Brain microvascular endothelial cell (primary cell): ENCODE measurements at places on chromosomes 12 and 14.

DNA sequence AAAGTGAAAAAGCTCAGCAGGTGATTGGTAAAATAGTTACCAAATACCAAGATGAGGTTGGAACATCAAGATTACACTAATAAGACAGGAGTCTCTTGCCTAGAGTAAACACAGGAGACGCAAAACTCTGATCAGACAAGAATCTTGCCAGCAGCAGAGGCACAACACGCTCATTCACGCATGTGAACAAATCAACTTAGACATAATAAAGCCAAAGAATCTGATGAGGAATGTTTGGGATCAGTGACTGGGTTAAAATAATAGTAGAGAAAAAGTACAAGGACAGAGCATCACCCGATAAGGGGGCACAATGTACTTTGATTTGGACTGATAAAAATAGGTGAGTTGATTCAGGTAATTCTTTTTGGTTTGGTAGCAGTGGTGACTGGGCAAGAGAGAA, 159.5 kb upstream of the GRIP1 start:
- DNase-seq: no peak

GRCh38 chr14:100573002-100573756, 14.0 kb downstream of the BEGAIN start:
- no peak for DNase-seq

- peak; percentile 2 for DNase-seq
These were observed 11.3 kb upstream of the USP15 start for GRCh38 chr12:62248873-62249272.

DNA sequence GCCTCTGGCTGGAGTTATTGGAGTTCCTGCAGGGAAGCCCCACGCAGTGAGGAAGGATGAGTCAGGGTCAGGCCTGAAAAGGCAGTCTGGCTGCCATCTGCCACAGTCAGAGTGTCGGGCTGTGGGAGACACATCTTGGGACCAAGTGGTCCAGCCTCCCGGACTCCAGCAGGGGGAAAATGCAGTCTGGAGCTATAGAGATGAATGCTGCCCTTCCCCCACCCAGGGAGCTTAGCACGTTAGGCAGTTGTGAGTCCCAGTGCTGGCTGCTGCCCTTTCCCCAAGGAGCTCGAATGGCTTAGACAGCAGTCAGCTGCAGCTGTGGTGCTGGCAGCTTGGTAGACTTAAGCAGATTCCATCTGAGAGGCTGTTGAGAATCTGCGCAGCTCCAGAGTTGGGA, 8.2 kb upstream of the NTS start:
- peak; percentile 20 for DNase-seq

DNA sequence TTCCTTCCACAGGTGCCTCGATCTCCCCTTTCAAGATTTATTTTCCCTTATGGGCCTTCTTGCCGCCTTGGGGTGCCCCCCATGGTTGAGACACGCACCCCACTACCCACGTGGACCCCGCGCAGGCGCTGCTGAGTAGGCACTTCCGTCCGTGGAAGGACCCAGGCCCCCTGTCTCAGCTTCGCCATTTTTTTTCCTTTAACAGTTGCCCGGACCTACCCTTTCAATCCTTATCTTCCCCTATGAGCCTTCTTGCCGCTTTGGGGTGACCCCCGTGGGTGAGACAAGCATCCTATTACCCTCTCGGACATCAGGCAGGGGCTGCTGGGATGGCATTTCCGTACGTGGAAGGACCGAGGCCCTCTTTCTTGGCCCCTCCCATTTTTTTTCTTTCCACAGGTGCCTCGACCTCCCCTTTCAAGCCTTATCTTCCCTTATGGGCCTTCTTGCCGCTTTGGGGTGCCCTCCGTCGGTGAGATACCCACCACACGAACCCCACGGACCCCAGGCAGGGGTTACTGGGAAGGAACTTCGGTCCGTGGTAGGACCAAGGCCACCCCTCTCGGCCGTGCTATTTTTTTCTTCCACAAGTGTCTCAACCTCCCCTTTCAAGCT, 268.2 kb downstream of the ALG10 start:
- DNase-seq: no peak

DNA sequence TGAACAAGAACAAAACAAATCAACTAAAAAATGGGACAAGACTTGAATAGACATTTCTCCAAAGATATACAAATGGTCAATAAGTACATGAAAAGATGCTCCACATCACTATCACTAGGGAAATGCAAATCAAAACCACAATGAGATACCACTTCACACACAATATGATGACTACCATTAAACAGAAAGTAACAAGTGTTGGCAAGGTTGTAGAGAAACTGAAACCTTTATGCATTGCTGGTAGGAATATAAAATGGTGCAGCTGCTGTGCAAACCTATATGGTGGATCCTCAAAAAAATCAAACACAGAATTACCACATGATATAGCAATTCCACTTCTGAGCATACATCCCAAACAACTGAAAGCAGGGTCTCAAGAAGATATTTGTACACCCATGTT, 5.2 kb downstream of the SMAGP start:
- DNase-seq: no peak

- DNase-seq: no peak
These were observed 103.0 kb upstream of the NTF3 start for GRCh38 chr12:5328669-5329517.

GRCh38 chr12:10027311-10027710, 3.2 kb upstream of the CLEC9A start:
- DNase-seq: no peak

- DNase-seq: peak; percentile 71
These were observed 44.6 kb downstream of the MLXIP start for GRCh38 chr12:122123051-122123760.

GRCh38 chr12:106759526-106760183, 14.8 kb upstream of the RIC8B start:
- DNase-seq: no peak

DNA sequence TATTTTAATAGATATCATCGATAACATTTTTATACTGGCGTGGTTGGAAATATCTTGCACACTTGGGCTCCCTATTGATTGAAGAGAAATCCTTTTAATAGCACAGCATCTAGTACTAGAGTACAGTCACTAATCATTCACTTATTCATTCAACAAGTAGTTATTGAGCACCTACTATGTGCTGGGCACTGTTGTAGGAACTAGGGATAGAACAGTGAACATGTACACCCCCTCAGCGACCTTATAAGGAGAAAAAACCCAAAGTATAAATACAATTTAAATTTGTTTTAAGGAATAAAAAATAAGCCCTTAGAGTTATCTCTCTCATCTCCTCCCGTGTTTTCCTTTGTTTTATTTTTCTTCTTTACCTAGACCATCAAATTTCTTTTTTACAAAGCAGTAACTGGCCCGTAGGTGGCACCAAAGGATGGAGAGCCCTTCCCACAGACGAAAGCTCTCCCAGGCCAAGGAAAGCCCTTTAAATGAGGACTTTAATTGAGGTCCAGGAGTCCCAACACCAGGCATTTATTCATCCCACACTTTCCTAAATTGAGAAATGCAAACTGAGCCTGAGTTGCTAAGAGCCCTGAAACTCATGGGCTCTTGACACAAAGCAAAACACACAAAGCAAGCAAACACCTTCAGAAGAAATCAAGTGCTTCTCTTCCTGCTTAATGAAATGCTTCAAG, 29.0 kb downstream of the PEBP1 start:
- peak; percentile 38 for DNase-seq

- no peak for DNase-seq
These were observed 54.9 kb upstream of the SCN8A start for GRCh38 chr12:51536159-51536558.

GRCh38 chr12:3644104-3644503, 108.8 kb downstream of the CRACR2A start:
- DNase-seq: no peak

DNA sequence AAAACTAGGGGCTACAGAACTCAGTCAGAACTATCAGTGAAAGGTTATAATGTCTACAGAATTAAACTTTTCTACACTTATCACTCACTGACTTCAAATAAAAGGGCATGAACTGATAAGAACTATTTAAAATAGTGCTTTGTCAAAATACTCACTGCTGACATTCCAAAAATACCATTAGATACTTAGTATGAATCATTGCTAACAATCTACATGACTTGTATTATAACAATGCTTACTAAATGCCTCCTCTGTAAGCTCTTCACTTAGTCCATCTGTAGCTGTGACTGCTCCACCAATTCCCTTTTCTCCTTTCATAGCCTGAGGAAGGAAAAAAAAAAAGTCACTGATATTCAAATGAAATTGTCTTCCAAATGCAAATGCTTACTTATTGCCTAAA, 17.0 kb downstream of the NFYB start:
- DNase-seq: peak; percentile 40

DNA sequence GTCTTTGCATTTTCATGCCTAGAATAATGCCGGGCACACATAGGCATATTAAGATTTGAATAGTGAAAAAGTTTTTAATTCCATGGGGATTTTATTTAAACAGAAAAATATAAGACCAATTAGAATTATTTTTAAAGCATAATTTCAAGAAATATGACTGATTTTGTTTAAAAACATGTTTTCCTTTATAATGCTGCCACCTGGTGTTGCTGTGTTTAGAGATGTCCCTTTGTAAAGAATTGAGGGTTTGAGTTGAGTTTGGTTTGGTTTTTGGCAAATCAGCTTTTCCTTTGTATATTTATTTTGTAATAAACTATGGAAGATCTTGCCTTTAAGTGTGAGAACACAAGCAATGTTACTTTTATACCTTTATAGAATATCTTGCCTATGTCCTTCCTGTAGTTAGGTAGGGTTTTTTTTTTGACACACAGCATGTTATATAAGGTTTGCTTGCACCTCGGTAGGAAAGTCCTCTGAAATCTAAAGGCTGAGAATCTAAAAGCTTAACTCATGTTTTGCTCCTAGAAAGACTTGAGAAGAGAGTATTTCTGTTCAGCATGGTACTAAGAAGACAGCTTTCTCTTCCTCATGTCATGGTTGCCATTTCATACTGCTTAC, 31.4 kb upstream of the SNAPC1 start:
- DNase-seq: no peak
